ENCODE measurements at places on chromosomes 6 and 20.

DNA sequence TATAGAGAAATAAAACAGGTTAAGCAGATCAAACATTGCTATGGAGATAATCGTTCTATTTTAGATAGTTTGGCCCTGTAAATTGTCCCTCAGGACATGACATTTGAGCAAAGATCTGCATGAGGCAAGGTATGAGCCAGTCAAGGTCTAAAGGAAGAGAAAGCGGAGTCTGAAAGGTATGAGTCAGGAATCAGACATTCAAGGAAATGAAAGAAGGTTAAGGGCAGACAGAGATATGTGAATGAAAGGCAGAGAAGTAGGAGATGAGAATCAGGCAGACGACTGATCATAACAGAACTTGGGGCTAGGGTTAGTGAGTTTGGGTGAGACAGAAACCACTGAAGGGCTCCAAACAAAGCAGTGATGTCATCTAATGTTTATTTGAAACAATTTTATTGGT is 775.8 kb downstream of the MAFB start:
- no peak for DNase-seq

- no peak for DNase-seq
Measured at GRCh38 chr20:41304424-41305079, 13.0 kb downstream of the ZHX3 start.

- no peak for DNase-seq
Measured at GRCh38 chr6:9089724-9090123, 654.4 kb upstream of the SLC35B3 start.

DNA sequence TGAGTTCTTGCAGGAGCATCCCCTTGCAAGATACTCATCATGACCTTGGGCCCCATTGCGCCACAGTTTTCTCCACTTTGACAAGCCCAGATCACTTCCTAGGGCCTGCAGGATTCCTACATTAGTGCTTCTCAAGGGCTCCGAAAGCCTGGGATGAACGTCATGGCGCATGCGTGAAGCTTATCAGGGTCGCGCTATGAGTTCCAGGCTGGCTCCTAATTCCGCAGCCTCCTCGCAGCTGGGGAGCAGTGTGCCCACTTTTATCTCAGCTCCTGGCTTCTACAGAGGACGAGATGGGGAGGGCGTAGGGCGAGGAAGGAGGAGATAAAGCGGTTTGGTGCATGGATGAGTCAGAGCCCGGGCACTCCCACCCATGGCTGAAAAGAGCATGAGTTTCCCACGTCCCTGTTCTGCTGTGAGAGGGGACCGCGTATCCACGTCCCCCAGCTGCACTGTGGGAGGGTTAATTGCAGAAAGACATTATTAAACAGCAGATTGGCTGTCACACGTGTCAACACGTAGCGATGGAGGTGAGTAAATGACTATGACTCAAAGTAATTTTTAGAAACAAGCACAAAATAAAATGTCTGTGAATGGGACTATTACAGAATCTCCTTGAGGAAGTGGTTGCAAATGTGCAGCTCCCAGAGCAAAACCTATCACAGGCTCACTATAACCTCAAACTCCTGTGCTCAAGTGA is 72.9 kb upstream of the DSP start:
- peak; percentile 97 for DNase-seq

GRCh38 chr6:50936277-50936681 is 117.6 kb downstream of the TFAP2B start:
- DNase-seq: no peak

DNA sequence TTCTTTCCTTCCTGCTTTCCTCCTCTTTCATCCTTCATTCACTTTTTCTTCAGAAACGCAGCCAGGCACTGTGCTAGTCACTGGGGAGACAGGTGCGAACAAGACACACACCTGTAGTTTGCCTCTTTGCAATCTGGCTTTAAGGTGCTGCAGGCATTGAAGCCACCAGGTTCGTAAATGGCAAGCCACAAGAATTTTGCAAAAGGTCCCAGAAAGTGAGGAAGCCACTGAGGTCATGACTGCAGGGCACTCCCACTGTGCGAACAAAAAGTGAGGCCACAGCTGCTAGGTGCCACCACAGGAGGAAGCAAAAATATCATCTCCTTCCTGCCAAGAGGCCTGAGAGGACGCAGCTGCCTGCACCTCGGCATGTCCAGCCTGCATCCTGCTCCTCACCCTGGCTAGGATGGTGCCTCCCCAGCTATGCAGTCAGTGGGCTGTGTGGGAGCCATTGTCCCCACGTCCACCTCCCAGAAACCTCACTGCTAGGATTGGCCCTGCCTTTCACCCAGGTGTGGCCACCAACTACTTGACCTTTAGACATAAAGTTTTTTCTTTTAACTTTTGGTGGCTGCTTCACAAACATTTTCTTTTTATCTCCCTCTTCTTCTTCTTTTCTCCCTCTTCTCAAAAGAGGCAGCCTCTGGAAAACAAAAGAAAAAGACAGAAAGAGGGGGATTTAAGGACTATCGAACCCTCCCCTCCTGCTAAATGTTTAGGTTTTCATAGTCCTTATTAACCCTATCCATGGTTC is 230.8 kb downstream of the BCAS1 start:
- DNase-seq: no peak

- no peak for DNase-seq
Measured at GRCh38 chr6:136795386-136795785, 3.1 kb upstream of the MAP3K5 start.

- no peak for DNase-seq
Measured at GRCh38 chr6:163608204-163608644, 193.7 kb downstream of the QKI start.

DNA sequence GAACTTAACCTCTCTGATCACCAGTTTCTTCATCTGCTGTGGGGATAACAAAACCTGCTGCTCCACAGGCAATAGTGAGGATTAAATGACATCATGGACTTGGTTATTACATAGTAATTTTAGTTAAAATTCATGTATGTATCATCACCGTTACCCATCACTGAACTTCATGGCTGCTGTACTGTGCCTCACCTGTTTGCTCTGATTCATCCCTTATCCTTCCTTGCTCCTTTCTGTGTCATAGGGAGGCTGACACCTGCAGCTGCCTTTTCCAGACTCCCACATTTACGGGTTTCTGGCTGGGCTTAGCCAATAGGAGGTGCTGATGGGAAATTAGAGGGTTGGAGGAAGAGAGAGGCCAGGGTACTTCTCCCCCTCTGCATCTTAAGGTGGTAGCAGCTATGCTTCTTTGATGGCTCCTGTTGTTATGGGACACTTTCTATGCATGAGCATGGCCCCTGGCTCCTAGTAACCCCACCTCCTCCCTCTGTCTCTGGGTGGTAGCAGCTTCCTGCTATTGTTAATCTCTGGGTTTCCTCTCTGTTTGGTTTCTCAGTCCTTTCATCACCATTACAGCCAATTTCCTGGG is 332.1 kb downstream of the DHX35 start:
- DNase-seq: no peak

- DNase-seq: no peak
Measured at GRCh38 chr6:127902933-127903332, 2.1 kb upstream of the THEMIS start.

DNA sequence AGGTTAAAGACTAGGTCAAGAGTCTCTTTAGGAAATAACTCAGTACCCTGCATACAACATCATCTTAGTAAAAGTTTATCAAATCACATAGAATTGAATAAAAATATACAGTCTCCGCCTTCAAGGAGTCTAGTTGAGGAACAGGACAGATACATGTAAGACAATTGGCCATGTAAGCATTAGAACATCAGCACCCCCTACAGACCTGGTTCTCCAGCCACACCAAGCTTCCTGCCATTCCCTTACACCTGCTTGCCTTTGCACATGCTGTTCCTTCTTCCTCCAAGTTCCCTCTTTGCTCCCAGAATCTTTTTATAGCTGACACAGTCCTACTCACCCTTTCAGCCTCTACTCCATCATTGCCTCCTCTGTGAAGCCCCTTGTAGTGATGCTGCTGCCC is 187.8 kb upstream of the LRFN2 start:
- peak; percentile 11 for DNase-seq

- peak; percentile 22 for DNase-seq
Measured at GRCh38 chr20:58294497-58295455, 14.7 kb upstream of the RAB22A start.

- peak; percentile 6 for DNase-seq
Measured at GRCh38 chr6:155782320-155782731, 326.7 kb upstream of the NOX3 start.

DNA sequence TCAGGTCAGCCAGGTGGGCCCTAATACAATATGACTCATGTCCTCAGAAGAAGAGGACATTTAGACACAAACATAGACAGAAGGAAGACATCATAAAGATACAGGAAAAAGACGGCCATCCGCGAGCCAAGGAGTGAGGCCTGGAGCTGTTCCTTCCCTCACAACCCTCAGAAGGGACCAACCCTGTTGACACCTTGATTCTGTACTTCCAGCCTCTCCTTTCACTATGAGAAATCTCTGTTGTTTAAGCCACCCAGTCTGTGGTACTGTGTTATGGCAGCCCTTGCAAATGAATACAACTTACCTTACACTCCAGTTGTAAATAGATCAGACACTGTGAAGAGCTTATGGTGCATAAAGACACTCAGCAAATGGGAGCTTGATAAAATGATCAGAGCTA is 199.7 kb downstream of the SAMD5 start:
- DNase-seq: no peak

DNA sequence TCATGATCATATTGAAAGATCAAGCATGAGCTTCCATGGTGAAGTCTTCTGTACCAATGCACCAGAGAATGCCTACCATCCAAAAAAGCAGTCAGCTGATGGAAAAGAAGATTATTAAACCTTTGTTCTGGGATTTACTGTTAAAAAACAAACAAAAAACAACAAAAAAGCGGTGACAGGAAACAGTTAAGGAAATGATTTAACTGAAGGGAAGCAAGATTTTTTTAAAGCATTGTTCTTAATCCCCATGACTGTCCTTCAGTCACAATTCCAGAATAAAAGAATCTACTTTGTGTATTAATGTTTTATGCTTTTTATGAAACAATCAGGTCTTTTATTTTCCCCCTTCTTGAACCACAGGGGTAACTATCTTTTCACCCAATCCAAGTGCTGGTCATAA is 23.9 kb downstream of the FAM162B start:
- DNase-seq: no peak

GRCh38 chr20:46509523-46509922 is 3.8 kb downstream of the ZNF334 start:
- no peak for DNase-seq

GRCh38 chr6:14335071-14335470 is 217.5 kb downstream of the CD83 start:
- no peak for DNase-seq

- DNase-seq: peak; percentile 94
Measured at GRCh38 chr20:50655311-50655880, 35.9 kb downstream of the RIPOR3 start.

DNA sequence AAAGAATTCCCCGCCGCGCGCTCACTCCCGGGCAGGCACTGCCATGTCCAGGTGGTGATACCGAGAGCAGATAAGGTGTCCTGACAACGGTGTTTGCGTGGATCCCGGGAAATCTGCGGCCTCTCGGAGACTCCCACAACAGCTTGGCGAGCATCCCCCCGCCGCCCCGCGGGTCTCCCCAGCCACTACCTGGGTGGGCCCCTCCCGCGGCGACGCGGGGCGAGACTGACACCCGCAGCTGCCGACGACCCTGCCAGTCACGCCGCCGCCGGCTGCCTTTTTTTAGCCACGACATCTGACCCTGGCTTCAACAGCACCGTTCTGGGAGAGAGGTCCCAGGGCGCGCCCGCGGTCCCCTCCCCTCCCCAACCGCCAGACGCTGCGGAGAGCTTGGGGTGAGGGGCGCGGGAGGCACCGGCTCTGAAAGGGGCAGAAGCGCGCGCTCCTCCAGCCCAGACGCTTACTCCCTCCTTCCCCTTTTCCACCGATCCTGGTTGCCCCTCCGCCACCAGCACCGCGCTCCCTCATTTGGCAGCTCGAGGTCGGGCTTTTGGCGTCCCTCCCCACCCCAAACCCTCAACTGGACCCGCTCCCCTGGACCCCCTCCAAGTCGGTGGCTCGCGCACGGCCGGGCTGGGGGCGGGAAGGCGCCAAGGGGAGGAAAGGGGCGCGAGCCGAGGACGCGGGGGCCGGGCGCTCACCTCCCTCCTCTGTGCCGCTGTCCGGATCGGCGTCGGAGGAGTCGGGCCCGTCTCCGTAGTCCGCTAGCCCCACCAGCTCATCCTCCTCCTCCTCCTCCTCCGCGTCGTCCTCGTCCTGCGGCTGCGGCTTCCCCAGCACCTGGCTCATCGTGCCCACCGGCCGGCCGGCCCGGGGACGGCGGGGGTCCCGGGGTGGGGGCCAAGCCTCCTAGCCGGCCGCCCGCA is 665 bp downstream of the RRAGD start:
- no peak for DNase-seq

GRCh38 chr6:42405021-42405420 is 46.7 kb downstream of the TRERF1 start:
- DNase-seq: peak; percentile 28

DNA sequence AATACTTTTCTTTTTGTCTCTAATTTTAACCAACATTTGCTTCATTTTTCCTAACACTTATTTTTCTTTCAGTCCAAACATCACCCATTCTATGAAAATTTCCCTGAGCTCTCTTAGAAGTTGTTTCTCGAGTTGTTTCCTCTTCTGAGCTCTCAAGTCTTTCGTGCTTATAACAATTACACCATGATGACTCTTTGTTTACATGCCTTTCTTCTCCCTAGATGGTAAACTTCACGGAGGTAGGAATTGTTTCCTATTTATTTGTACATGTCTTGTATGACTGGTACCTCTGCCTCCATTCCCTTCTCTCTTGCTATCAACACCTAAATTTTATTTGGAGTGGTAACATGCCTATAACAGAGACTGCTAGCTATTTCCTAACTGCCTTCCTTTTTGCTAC is 6.4 kb downstream of the BLOC1S5 start:
- no peak for DNase-seq

- no peak for DNase-seq
Measured at GRCh38 chr6:6930223-6930880, 177.4 kb upstream of the RREB1 start.

- no peak for DNase-seq
Measured at GRCh38 chr6:129542705-129543104, 167.3 kb downstream of the ARHGAP18 start.

DNA sequence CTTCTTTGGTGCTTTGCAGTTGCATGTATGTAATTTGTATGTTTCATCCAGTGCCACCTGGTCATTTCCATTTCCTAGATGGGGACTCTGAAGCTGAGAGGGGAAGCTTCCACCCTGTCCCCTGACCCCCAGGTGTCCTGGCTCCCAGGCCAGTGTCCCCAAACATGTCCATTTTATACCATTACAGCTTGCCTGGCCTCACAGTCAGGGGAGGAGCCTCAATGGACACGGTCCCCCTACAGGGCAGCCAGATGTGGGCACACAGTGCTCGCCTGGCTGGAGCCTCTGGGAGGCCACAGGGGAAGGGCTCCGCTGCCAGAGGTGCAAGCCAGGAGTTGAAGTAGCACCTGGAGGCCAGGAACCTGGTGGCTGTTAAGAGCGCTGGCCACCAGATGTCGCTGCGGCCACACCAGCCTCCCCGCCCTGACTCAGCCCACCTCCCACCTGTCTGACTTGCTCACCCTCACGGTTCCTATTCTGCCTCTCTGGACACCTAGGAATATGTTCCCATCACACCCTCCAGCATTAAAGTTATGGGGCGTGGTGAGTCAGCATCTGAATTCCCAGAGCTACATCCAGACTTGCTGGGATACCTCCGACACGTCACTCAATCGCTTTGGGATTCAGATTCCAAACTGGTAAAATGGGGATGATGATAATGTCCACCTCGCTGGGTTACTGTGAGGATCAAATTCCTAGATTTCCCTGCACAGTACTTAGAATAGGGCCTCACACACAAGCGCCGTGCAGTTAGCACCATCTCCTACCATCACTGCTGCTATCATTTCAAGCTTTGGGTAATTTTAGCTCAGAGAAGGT is 107.4 kb downstream of the SULF2 start:
- DNase-seq: peak; percentile 34

Data from amniotic epithelial cell (primary cell).